ENCODE measurements at places on chromosomes 5 and 9.

GRCh38 chr5:21806271-21806670, 1046.9 kb downstream of the CDH12 start:
- no peak for DNase-seq

DNA sequence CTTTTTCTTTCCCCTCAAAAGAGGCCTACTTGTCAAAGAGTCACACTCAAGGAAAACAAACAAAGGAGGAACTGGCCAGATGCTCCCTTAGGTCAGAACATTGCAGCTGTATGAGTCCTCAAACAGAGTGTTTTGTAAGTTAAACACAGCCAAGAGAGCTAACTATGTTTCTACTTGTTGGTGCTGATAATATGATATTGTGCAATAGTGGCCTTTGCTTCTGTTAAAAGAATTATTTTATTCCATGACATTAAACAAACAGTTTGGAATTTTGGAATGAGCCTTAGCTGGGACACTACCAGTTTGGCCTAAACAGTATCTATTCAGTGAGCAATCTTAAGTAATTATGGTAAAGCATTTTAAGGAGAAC, 56.0 kb upstream of the TPD52L3 start:
- DNase-seq: peak; percentile 33

DNA sequence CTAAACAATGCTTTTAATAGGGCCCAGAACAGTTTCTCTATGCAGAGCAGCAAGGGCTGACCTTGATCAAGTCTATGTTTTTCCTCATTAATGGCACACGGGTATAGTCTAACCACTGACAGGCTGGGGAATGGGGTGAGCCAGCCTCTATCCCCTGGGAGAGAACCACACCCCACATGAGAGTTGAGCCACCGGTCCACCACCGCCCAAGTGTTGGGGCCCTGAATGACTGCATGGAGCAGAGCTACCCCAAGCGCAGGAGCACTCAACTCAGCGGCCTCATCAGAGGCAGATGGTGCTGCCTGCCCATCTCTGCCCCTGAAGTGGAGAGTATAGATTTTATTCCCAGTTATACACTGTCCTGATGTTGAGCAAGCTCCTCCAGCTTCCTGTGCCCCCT, 247.9 kb upstream of the IRX1 start:
- DNase-seq: no peak

DNA sequence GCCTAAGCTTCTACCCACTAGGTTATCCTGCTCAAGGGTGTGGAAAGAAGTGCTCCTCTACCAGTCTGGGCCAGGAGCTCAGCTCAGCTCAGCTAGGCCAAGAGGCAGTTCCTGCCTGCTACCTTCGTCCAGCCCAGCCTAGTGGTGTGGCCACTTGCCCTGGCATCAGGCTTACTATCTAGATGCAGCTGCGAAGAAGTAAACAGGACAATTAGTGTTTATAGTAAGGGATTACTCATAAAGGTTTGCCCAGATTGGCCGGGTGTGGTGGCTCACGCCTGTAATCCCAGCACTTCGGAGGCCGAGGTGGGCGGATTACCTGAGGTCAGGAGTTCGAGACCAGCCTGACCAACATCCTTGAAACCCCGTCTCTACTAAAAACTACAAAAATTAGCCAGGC, 12.8 kb upstream of the SPATA24 start:
- no peak for DNase-seq

DNA sequence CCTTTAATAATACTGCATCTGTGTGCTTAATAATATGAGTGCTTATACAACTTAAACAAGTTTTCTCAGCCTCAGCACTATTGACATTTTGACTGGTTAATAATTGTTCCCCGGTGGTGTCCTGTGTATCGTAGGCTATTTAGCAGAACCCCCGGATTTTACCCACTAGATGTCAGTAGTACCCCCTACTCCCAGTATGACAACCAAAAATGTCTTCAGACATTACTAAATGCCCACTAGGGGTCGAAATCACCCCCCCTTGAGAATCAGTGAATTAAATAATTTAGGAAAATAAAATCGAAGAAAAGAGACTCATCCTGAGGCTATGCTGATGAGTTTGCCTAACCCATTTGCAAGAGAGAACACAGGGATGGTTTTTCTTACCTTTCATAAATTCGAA, 166.3 kb downstream of the ATP10B start:
- DNase-seq: peak; percentile 5

DNA sequence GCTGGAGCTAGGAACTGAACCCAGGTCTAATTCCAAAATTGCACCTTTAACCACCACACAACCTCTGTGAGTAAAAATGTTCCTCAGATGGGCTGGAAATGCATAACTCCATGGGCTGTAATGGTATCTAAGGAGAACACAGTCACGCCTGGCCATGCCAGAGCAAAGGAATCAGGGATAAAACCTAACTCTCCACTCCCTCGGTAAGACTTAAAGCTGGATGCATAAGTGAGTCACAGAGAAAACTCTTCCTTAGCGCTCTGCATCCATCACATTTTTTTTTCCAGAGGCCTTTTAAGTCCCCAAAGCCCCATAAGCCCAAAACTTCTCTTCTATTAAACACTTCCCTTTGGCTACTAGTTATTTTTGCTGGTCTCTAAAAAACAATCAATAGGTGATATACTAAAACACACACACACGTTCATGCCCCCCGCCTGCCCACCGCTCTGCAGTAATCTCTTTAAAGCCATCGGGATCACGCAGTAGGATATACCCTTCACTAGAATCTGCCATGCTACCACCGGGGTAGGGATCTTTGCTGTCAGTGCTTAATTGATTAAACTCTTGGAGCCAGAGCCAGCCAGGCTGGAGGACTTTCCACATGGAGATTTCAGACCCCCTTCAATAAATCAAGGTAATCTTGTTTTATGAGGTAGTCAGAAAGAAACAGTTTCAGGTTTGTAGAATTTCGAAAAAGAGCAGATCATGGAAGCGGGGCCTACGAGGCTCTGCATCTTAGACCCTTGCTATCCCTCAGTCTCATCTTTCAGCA, 212.9 kb downstream of the MAPKAP1 start:
- peak; percentile 15 for DNase-seq

Measured in LHCN-M2 (cell line).